ENCODE measurements at places on chromosomes 3 and 15.

DNA sequence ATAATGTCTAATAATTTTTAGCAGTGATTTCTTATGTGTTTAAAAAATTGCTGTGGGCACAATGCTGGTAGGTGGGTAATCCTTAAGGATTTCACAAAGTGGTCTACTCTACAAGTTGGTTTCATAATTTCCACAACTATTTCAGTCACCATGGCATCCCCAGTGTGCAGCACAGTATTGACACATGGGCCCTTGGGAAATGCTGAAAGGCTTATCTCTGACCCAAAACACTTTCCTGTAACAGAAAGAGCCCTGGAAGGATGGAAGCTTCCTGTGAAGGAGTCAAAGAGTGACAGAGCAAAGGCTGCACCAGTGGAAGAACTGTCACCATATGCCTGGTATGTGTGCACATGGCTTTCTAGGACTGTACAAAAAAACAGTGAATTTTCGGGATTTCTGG lies 153.7 kb downstream of the ANO10 start:
- DNase-seq: no peak

DNA sequence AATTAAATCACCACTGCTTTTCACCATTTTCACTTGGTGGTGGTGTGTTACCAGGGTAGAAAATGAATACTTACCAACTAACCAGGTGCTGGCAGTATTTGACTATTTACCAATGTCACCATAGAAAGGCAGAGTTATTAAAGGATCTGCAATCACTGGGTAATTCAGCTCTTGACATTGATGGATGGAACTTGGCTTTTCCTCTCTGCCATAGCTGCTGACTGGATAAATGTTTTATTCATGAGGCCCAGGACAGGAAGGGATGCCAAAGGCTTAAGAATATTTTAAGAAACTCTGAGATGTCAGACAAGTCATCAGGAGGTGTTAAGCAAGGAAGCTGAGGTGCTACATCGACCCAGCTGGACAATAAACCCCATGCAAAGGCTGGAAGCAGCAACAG lies 495.5 kb upstream of the CFAP20DC start:
- DNase-seq: no peak

GRCh38 chr15:64044300-64045100 lies 1.8 kb downstream of the DAPK2 start:
- no peak for DNase-seq

GRCh38 chr3:78645628-78646310 lies 1122.0 kb downstream of the ROBO1 start:
- DNase-seq: no peak

- DNase-seq: no peak
Observed at GRCh38 chr15:87528873-87529272, 727.7 kb downstream of the NTRK3 start.

Data from stimulated activated naive CD4-positive, alpha-beta T cell (primary cell).